ENCODE measurements at places on chromosomes 12 and 14.
A peak's percentile ranks its signal among the peaks of the same experiment; 100 is the strongest.

DNA sequence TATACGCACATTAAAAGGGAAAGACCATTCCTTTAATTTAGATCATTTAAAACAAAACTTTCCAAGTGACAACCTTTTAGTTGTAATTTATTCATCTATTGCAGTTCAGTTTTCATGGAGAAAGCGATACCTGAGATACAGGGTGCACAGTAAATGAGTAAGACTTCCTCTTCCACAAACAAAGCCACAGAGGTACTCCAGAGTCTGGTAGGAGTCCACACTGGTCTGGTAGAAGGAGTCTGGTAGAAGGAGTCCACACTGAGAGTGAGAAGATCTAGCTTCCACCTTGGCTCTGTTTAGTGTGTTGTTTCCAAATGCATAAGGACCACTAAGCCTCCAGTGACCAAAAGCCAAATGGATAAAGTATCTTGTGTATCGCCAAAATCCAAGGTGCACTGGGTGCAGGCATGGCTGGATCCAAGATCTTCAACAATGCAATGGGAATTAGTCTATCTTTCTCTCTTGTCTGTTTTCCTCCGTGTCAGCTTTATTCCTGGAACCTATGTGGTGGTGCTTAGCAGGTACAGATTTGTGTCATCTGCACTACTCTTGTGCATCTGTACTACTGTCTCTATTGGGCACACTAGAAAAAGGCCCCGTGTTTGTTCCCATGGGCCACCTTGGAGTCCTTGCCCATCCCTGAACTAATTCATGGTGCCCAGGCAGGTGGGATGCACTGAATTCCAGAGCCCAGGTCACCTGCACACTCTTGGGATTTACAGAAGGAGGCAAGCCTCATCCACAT is 331.1 kb downstream of the BCL11B start:
- DNase-seq, result no peak

GRCh38 chr12:58818546-58818945 is 101.8 kb downstream of the LRIG3 start:
- no peak for DNase-seq

GRCh38 chr12:13918897-13919296 is 62.5 kb downstream of the GRIN2B start:
- no peak for DNase-seq

DNA sequence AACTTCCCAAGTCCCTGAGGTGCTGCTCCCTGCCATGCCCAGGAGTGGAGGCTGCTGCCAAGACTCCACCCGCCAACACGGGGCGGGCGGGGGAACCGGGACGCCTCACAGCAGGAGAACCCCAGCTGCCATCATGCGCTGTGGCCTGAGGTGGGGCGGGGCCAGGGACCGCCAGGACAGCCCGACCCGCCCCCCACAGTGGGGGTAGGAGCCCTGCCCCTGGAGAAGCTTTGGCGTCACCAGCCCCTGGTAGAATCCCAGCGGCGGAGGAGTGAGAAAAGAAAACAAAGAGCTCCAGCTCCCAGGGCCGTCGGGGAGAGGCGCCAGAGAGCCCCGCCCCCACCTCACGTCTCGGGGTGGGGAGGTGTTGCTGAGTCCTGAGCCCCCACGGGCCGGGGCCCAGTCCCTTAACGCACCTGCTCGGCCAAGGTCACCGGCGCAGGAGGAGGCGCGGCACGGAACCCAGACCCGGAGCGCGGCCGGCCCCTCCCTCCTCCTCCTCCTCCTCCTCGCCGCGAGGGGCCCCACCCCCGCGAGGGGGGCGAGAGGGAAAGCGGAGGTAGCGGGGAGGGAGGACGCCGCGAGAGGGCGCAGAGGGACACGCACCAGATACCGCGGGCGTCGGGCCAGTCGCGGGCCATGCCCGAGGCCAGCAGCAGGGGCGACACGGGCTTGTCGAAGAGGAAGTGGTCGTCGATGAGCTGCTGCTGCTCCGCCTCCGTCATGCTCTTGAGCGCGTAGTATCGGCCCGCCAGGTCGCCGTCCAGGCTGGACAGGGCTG is 1.8 kb downstream of the CKB start:
- DNase-seq, result peak; percentile 94

DNA sequence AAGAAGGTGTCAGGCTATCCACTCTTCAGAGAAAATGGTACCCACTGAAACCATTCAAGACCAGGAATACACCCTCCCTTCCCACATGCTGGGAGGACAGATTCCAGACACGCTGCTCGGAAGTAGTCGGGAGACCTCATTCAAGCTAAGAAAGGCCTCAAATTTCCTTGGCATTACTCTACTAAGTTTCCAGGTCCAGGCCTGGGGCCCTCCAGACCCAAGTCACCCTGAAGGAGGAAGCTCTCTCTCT is 27.1 kb upstream of the RPLP0 start:
- DNase-seq, result no peak
